Mesenchymal stem cell (in vitro differentiated cells and primary cell): ENCODE measurements at places on chromosomes 2 and 18.

- DNase-seq: no peak
These were observed 40.4 kb downstream of the FTCDNL1 start for GRCh38 chr2:199810422-199811171.

- DNase-seq: no peak
These were observed 31.6 kb downstream of the STK39 start for GRCh38 chr2:168215813-168216212.

GRCh38 chr18:78528411-78529258 is 451.0 kb upstream of the SALL3 start:
- DNase-seq: no peak

DNA sequence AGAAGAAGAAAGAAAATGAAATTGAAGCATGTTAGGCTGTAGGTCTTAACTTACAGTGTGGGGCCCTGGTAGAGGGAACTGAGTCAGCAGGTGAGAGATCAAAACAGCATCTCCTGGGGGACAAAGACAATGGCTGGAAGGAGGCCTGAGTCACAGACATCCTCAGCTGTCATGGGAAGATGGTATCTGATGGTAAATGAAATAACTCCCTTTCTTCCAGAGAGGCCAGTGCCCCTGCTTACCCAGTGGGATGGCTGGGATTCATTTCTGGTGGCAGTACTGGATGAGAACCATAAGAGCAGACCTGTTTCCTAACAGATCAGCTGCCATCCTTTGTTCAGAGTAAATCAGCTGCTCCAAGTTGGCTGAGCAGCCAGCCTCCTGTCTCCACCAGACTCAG is 251.3 kb upstream of the EPAS1 start:
- no peak for DNase-seq

- no peak for DNase-seq
These were observed 81.0 kb downstream of the EDAR start for GRCh38 chr2:108907822-108908712.

DNA sequence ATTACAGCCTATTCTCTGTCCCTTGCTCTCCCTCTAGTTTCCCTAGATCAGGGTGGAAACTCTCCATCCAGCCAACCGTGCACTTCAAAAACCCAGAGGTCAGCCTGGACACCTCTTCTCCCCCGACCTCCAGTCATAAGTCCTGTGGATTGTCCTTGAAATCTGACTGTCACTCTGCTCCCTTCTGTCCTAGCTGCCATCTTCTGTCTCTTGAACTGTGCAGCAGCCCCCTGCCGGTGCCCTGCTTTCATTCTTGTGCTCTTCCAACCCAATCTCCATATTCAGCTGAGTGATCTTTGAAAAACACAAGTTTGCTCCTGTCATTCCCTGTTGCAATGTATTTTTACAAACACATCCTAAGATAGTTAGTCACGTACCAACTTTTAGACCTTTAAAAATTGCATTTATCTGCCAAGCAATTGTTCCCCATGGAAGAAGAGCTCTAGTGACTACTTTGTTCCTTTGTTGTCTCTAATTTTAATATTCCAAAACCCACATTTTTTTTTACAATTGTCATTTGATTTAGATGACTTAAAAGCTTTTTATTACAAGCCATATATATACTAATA is 254.3 kb downstream of the CAMKMT start:
- no peak for DNase-seq

- DNase-seq: no peak
These were observed 25.4 kb downstream of the CHRNA1 start for GRCh38 chr2:174738841-174739240.

DNA sequence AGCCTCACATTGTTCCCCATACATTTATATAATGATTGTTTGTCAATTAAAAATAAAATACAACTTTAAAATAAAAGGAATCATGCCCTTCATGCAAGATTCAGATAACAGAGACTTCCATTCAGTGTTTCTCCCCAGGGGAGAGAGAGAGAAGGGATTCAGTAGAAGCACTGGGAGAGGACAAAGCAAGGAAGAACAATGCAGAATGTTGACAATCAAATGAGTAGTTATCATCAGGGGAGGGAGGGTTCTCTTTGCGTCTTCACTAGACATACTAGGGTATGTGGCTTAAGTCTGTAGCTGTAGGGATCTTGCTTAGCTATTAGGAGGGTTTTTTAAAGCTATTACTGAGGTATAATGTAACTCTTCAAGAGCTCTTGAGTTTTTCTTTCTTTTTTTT is 30.7 kb downstream of the FSHR start:
- no peak for DNase-seq

DNA sequence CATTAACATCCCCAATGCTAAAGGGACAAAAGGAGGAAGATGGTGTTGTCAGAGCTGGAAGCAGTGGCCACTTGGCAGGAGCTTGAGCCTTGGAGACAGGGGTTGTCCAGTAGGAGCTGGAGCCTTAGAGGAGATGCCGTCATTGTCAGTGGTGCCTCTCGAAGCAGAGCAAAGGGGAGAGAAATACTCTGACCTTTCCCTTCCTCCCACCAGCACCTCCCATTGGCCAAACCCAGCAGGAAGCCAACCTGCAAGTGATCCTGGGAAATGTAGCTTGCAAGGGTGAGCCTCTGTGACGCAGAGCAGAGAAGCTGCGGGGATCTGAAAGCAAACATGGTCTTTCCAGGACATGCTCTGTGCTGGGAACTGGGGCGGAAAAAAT is 33.7 kb upstream of the MRPL19 start:
- DNase-seq: no peak

- no peak for DNase-seq
These were observed 46.1 kb downstream of the EDAR start for GRCh38 chr2:108942888-108943287.

- peak; percentile 70 for DNase-seq
These were observed 1.5 kb downstream of the MSH6 start for GRCh38 chr2:47784352-47784851.

DNA sequence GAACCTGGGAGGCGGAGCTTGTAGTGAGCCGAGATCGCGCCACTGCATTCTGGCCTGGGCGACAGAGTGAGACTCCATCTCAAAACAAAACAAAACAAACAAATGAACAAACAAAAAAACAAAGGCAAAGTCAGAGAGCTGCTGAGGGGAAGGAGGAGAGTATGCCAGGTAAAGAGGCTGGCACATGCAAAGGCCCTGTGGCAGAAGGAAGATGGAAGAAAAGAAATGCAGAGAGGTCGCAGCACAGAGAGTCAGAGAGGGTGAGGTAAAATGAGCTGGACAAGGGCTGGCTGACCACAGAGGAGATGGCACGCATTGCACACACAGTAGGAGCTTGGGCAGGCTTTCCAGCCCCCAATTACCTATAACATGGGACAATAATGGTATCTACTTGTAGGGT is 47.0 kb downstream of the FAM178B start:
- DNase-seq: no peak

DNA sequence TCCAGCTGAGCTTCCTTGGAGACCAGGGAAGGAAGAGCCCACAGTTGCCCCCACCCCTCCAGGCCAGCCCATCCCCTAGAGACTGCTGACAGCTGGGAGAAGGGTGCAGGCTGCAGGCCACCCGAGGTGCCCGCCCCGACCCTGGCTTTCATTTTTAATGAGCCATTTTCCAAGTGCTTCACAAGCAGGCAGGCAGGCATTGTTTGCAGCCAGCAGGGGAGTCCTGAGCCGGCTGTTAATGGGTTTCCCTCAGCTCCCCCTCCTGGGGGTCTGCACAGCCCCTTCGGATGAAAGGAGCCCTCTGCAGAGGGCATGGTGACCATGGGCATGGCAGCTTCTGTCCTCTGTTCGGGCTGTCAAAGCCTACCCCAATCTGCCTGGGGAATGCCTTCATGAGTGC is 94.5 kb downstream of the ZBTB7C start:
- no peak for DNase-seq

DNA sequence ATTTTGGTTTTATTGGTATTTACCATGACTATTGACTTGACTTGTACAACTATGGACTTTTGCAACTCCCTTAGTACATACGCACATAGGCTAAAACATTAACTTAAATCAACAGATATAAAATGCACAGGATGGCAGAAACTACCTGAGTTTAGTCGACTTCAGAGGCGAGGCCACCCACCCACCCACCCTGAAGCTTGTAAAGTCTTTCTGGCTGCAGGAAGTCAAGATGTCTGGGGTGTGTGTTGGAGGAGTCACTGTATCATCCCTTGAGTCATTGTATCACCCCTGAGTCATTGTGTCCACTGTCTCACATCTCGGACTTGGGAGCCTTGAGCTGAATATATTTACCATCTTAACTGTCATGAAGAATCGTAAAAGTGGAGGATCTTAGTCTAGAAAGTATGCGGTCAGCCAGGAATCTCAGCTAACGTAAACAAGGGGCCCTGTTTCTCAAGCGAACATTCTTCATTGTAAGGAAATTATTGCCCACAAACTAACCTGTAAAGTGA is 140.0 kb upstream of the ST6GAL2 start:
- peak; percentile 83 for DNase-seq

DNA sequence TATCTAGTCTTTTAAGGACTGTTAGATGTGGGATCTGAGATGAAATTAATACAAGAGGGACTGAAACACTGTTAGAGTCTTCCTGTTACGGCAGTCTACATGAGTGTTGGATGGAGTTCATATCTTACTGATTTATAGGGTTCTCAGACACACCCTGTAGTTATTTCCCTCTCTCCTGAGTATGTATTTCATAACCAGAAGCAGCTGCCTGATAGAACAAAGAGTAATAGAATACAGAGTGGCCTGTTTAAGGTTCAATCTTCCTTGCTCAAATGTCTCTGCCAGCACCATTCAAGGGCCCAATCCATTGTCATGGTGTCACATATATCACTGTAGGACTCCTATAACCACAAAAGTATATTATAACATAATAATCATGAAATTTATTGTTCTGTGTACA is 1229.1 kb upstream of the ACVR2A start:
- no peak for DNase-seq

DNA sequence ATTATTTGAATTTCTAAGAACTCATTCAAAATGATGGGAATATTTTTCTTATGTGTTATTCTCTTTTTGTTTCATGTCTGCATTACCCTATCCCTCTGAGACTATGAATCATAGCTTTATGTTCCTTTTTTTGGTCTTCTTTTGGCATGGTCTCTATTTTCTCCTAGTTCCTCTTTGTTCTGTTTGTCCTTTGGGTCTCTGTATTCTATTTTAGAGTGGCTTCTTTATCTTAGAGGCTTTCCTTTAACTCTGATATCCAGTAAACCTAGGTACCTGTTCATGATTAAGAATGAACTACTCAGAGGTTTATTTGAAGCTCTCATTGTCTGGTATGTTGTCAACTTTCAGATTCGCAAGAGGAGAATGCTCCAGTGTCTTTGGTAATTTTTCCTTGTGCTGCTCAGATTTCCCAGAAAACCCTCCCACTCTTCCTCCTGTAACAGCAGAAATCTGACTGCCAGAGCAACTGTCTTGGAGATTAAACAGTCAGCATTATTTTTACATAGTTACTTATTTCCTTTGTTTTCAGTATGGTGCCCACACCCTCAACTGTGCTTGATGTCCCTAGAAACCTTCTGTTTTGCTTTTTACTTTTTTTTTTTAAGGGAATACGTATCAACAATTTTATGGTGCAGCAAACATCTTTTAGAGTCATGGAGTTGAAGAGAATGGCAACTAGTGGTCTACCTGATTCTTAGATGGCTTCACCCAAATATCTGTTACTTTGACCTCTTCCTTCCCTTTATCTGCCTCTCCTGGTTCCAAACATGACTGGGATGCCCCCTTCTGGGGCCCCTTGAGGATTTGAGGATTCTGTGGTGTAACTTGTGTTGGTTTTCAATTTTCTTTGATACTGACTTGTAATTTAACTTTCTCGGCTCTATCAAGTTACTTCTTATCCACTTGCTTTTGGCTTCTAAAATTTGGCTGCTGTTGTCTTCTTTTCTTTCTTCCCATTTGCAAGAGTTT is 92.0 kb downstream of the DPP10 start:
- DNase-seq: no peak

DNA sequence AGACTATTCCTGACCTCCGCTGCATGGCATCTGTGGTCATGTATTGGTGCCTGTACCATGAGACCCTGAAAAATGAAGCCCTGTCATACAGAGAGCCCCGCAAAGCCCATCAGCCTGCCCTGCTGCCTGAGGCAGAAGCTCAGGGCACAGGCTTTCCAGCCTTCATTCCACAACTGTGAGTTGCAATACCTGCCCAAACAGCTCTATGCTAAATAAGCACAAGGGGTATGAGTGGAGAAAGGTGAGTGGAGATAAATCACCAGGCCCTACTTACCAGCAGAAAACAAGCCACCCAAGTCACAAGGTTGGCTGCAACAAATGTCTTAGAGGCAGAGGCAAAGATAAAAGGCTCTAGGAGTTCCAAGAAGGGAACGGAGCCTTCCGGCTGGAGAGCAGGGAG is 277.4 kb downstream of the TNS1 start:
- DNase-seq: no peak

- DNase-seq: no peak
These were observed 44.7 kb upstream of the FAHD2A start for GRCh38 chr2:95357717-95358280.

GRCh38 chr2:64504774-64505720 is 19.1 kb upstream of the AFTPH start:
- DNase-seq: no peak

- no peak for DNase-seq
These were observed 98.2 kb upstream of the STK39 start for GRCh38 chr2:168345601-168346000.

- no peak for DNase-seq
These were observed 40.9 kb upstream of the ATP6V1B1 start for GRCh38 chr2:70894765-70895164.

DNA sequence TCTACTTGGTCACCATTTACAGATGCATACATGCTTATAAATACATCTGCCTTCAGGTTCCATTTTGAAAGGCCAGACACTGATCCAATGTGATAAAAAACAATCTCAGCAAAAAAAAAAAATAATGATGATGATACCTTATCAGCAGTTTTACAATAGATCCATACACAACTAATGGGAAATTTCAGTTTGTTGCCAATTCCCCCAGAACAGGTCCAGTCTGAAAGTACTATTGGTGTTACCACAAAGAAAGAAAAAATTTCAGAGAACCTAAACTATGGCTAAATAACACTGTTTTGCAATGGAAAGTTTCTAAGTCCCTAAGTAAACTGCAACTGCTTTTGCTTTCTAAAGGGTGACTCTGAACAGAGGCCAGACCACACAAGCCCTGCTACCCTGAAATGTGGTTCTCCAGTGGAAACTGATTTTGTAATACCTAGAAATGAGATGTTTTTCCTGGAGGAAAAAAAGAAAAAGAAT is 54.1 kb downstream of the LPIN2 start:
- DNase-seq: peak; percentile 89

- DNase-seq: peak; percentile 4
These were observed 200.7 kb downstream of the DIS3L2 start for GRCh38 chr2:232162187-232162586.

- DNase-seq: no peak
These were observed 131.9 kb downstream of the RDH14 start for GRCh38 chr2:18428516-18428915.

- peak; percentile 41 for DNase-seq
These were observed 22.4 kb downstream of the B4GALT6 start for GRCh38 chr18:31661965-31662364.

- peak; percentile 68 for DNase-seq
These were observed 422.8 kb upstream of the ZEB2 start for GRCh38 chr2:144942516-144943256.

- DNase-seq: no peak
These were observed 1383.2 kb downstream of the LRP1B start for GRCh38 chr2:140747665-140748064.

- no peak for DNase-seq
These were observed 76.0 kb downstream of the CEP192 start for GRCh38 chr18:13067124-13067523.
